ENCODE measurements at places on chromosomes 1 and 21. TPM values are rescaled to one million over a fixed set of nuclear protein-coding genes. Genes with fewer than 3 reads are reported as not detected.

The PKLR gene
- not detected for total RNA-seq

The NEGR1 gene
- not detected for total RNA-seq

The NPPA gene
- total RNA-seq: not detected

The TOMM40L gene
- 12.3 TPM for total RNA-seq

The OR2L5 gene
- total RNA-seq: not detected

The ATF6 gene
- total RNA-seq: 14.4 TPM

The CD160 gene
- total RNA-seq: not detected

The GFI1 gene
- 0.24 TPM for total RNA-seq

The DCST2 gene
- total RNA-seq: 0.17 TPM

The CRYBG2 gene
- 1.6 TPM for total RNA-seq

The C8B gene
- not detected for total RNA-seq

The FTCD gene
- total RNA-seq: not detected

The HFM1 gene
- total RNA-seq: not detected

The TSACC gene
- total RNA-seq: 1.9 TPM

The KRTAP21-2 gene
- total RNA-seq: not detected

The AVPR1B gene
- total RNA-seq: not detected

The PGBD2 gene
- 3.6 TPM for total RNA-seq

The TCHHL1 gene
- not detected for total RNA-seq

The FOXD2 gene
- total RNA-seq: 0.48 TPM

The MARK1 gene
- 0.16 TPM for total RNA-seq

The PROK1 gene
- total RNA-seq: not detected

The ECM1 gene
- total RNA-seq: 3.1 TPM

The ICOSLG gene
- 3.9 TPM for total RNA-seq

The XCL2 gene
- total RNA-seq: not detected

The LZIC gene
- total RNA-seq: 23.6 TPM

The MCOLN2 gene
- total RNA-seq: 1.2 TPM

The NTNG1 gene
- not detected for total RNA-seq

The CASZ1 gene
- total RNA-seq: 1.7 TPM

The FCRL6 gene
- total RNA-seq: not detected

The SYT14 gene
- 0.05 TPM for total RNA-seq

The AKIRIN1 gene
- total RNA-seq: 42.4 TPM

The PTPRC gene
- not detected for total RNA-seq

The CNIH3 gene
- total RNA-seq: 0.55 TPM

The CFHR1 gene
- total RNA-seq: not detected

The RASSF5 gene
- 1.1 TPM for total RNA-seq

The OPTC gene
- total RNA-seq: not detected

The G0S2 gene
- total RNA-seq: 3.4 TPM

The TEX35 gene
- total RNA-seq: not detected

The SLC27A3 gene
- total RNA-seq: 1.6 TPM

The LCE2C gene
- not detected for total RNA-seq

The ADGRB2 gene
- total RNA-seq: 6.1 TPM

The C4BPA gene
- total RNA-seq: 0.52 TPM

The CLEC20A gene
- total RNA-seq: not detected

The ANKRD13C gene
- total RNA-seq: 6.7 TPM

The KRTAP11-1 gene
- total RNA-seq: not detected

The DDAH1 gene
- total RNA-seq: 7.0 TPM

The TMEM52 gene
- 0.80 TPM for total RNA-seq

The ASCL5 gene
- 0.10 TPM for total RNA-seq

The DENND2D gene
- total RNA-seq: 1.2 TPM

The LDLRAD1 gene
- not detected for total RNA-seq

The AMY2A gene
- not detected for total RNA-seq
